ENCODE measurements at places on chromosomes 5 and 9.
A peak's percentile ranks its signal among the peaks of the same experiment; 100 is the strongest.

GRCh38 chr5:79963261-79964061 is 27.6 kb downstream of the MTX3 start:
- DNase-seq, result no peak

DNA sequence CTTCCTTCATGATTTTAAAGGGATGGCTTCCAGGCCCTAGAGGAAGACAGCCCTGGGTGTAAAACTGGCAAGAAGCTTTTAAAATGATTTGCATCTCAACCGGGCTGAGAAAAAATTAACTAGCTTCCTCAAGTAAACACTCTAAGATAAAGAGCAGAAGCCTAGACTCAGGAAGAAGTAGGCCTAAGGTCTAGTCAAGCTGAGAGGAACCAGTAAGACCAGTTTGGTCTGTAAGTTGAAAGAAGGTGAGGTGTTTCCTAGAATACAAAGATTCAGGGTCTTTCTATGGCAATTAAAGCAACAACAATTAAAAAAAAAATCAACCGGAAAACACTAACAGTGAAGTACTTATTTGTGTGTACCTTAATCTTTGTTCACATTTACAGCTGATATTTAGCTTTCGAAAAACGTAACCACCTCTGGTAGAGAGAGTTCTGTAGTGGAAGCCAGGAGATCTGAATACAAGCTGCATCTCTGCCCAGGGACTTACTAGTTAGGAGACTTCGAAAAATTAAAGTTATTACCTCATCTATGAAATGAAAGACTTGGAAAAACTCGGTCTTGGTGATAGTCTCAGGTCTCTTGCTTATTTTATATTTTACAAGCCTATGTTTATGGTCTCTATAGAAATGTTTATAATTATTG is 75.7 kb downstream of the TUSC1 start:
- DNase-seq, result no peak

- peak; percentile 35 for DNase-seq
These were observed 28.1 kb upstream of the F2RL1 start for GRCh38 chr5:76790632-76791290.

DNA sequence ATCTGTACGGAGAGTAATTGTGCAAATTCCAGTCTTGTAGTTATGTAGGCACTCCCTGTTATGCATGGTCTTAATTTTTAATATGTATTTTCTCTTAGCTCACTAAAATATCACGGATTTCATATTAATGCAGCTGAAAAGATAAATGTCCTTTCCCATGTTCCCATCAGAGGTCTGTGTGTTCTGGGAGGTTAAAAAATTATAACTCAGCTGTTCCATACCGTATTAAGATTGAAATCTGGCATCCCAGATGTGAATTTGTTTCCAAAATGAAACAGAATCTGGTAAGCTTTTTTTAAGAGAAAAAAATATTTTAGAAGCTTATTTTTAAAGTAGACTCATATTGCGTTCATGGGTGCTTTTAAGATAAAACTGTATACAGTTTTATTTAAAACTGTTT is 44.3 kb downstream of the SEMA6A start:
- DNase-seq, result no peak

GRCh38 chr5:79850316-79850822 is 140.7 kb downstream of the MTX3 start:
- DNase-seq, result no peak

DNA sequence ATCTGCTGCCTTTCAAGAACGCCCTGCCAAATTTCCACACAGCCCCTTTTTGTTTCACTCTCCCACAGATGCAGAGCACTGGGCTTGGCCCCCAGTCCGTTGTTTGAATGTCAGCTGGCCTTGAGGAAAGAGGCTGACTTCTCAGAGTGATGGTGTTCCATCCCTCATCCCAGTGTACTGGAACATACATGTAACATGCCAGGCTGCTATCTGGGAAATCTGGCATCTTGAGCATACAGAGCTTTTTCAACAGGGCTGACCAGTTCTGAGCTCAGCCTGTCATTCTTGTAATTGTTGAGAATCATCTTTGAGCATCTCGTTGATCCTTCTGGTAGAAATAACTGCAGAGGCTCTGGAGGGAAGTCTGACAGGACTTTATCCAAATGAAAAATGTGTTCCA is 2.8 kb downstream of the GALNT10 start:
- DNase-seq, result no peak

DNA sequence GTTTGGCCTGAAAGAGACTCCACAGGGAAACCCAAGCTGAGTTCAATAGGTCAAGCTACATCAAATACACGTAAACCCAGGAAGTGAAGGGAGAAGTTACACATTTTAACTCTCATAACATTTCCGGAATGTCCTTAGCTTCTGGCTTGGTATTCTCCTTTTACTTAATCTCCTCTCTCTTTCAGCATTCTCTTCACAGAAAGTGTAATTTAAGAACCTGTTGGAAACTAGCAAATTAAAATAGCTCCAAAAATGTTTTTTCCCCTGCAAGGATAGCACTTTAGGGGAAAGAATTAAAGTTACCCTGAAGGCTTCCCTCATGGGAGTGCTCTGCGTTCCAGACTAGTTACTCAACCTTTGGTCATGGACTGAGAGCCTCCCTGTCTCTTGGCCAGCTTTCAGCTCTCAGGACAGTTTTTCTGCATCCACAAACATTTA is 292.7 kb upstream of the TARS1 start:
- DNase-seq, result no peak

GRCh38 chr9:37421914-37422288 is 595 bp upstream of the GRHPR start:
- DNase-seq, result no peak

- DNase-seq, result peak; percentile 86
These were observed 77.9 kb downstream of the AK8 start for GRCh38 chr9:132800038-132800648.

DNA sequence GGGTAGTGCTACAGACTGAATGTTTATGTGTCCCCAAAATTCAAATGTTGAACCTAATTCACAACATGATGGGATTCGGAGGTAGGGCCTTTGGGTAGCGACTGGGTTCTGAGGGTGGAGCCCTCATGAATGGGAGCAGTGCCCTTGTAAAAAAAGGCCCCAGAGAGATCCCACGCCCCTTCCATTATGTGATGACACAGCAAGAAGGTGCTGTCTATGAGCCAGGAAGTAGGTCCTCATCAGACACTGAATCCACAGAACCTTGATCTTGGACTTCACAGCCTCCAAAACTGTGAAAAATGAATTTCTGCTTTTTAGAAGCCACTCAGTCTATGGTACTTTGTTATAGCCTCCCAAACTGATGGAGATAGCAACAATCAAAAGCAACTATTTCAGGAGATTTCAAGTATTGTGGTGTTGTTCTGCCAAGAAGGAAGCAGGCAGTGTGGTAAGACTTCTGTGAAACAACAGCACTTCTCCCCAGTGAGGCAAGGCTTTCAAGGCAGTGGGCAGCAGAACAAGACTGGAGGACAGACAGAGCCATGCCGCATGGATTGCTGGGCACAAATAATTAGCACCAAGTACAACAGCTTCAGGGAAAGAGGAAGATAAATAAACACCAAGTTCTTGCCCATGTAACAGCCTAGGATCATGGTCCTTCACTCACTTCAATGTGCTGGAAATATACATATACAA is 76.1 kb downstream of the OR2K2 start:
- DNase-seq, result no peak

GRCh38 chr5:31049936-31050704 is 143.4 kb upstream of the CDH6 start:
- DNase-seq, result peak; percentile 68

DNA sequence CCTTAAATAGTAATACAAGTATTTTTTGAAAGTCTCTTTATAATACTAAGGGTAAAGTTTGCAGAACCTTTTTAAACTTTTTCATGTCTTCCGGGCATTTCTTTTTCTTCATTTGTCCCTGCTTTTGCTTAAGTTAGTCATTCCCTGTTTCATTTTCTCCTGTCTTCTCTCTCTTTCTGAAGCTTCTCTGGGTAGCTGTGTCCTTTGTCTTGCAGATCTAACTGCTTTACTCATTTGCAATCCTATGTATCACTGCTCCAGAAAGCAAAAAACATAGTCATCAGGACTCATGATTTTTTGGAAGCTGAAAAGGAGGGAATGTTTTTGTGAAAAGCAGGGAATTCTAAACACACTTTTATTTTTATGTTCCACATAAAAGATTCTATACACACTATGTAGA is 301.7 kb downstream of the MRPS30 start:
- DNase-seq, result no peak

GRCh38 chr5:84168841-84169240 is 215.8 kb downstream of the EDIL3 start:
- DNase-seq, result no peak

- peak; percentile 48 for DNase-seq
These were observed 19.7 kb upstream of the VLDLR start for GRCh38 chr9:2601785-2602378.

GRCh38 chr9:104304925-104305324 is 199.1 kb upstream of the OR13F1 start:
- DNase-seq, result no peak

- no peak for DNase-seq
These were observed 1129.6 kb downstream of the PTPRD start for GRCh38 chr9:9483175-9483574.

DNA sequence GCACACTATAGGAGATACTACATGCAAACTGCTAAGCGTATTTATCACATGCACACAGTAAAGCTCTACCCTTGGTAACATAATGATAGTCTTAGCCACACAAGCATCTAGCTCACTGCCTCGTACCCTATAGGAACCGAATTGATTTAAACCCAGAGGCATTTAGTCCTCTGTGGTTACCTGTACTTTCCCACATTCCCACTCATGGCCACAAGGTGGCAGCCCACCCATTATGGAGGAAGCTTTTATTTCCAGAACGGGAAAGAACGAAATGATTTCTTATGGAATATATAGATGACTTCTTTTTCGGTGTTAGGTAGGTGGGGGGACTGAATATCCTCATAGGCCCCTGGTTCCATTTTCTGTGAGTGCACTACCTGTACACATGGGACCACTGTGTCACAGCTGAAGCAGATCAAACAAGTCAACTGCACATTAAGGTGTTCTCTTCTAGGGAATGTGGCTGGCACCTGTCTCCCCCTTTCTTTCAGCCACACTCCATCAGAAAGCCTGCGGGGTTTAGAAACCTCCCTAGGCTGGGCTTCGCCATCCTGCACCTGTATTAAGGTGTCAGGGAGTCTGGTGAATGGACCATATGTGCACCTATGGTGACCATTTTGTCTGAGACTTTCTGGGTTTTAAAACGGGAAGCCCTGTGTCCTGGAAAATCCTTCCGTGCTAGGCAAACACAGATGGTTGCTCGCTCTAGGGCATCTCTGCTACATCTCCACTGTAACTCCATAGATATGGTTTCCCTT is 313.2 kb downstream of the SLIT3 start:
- peak; percentile 69 for DNase-seq

DNA sequence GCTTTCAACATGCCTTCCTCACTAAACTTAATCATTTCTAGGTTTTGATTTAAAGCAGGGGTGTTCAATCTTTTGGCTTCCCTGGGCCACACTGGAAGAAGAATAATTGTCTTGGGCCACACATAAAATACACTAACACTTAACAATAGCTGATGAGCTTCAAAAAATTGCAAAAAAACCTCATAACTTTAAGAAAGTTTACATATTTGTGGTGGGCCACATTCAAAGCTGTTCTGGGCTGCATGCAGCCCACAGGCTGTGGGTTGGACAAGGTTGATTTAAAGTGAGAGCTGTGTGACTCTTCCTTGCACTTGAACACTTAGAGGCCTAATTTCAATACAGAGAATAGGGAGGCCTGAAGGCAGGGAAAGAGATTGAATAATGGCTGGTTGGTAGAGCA is 598.3 kb downstream of the EFNA5 start:
- no peak for DNase-seq

DNA sequence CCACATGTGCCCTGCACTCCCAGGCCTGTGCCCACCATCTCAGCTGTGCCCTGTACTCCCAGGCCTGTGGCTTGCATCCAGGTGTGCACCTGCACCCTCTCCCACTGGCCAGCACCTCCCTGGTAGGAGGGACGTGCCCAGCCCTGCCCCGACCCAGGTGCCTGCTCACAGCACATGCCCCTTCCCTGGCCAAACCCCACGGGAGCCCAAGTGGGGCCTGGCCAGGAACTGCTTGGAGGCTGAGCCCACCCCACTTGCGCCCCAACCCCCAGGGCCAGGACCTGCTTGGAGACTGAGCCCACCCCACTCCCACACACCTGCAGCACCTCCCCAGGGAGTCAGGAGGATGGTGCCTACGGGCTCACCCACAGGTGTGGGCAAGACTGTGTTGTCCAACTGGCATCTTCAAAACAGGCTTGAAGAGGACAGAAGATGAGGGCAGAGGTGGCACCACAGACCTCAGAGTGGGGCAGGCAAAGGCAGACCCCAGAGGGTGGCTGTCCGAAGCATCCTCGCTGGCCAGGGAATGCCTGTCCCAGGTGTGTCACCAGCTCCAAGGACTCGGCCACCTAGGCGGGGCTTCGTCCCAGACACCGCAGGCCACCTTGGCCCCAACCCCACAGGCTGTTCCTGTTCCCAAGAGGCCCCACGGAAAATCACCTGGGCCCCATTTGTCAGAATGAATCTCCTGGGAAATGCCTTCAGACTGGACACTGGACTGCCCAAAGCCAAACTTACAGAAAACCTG is 10.8 kb downstream of the ZDHHC11B start:
- DNase-seq, result no peak

- no peak for DNase-seq
These were observed 72.3 kb downstream of the GNA14 start for GRCh38 chr9:77575785-77576184.

GRCh38 chr5:122465031-122465577 is 153.1 kb downstream of the SNCAIP start:
- peak; percentile 32 for DNase-seq

GRCh38 chr5:124796495-124796894 is 50.1 kb upstream of the ZNF608 start:
- no peak for DNase-seq

- DNase-seq, result no peak
These were observed 147.3 kb downstream of the MTX3 start for GRCh38 chr5:79843450-79844388.

All from NCI-H69 (cell line).